ENCODE measurements at places on chromosomes 2 and 18. TPM values are rescaled to one million over a fixed set of nuclear protein-coding genes. Genes with fewer than 3 reads are reported as not detected.

Gene CNGA3
- 0.40 TPM for total RNA-seq

Gene MAPK4
- 20.1 TPM for total RNA-seq

Gene FER1L5
- not detected for total RNA-seq

- peaks cover 7% of the 10 kb centered on the region for H3K4me1 ChIP-seq
- H3K4me3 ChIP-seq, result no peak overlapping the region
- no peak for DNase-seq
- no peaks in the 10 kb centered on the region for H3K27me3 ChIP-seq
Observed at GRCh38 chr2:203346612-203347011, 18.4 kb downstream of the ABI2 start.

DNA sequence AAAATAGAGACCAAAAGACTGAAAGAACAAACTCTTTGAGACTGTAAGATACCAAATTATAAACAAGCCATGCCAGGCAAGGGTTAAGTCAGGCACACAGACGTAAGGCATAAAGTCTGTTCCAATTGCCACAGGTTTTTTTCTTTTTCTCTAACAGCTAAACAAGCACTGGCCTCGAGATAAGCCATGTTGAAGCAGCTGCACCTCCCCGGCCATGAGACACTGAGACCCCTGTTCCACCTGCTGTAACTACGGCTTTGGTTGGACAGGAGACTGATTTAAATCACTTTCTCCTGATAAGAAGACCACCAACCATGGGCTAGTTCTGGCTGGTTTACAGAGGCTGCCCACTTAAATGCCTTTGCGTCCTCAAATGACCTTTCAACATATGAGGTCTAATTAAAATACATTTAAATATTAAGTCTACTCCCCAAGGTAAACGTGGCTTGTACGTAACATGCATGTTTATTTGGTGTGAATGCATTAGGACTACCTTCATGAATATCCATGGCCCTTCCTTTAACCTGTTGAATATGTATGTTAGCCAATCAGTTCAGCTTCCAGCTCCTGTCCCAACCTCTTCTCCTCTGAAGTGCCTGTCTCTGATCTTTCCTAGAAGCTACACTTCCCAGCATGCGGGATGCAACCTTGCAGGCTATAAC is 117.2 kb downstream of the CMPK2 start:
- H3K4me1 ChIP-seq, result no peaks in the 10 kb centered on the region
- no peak for DNase-seq
- no peaks in the 10 kb centered on the region for H3K36me3 ChIP-seq
- no peaks in the 10 kb centered on the region for H3K27me3 ChIP-seq
- no peak overlapping the region for H3K4me3 ChIP-seq

DNA sequence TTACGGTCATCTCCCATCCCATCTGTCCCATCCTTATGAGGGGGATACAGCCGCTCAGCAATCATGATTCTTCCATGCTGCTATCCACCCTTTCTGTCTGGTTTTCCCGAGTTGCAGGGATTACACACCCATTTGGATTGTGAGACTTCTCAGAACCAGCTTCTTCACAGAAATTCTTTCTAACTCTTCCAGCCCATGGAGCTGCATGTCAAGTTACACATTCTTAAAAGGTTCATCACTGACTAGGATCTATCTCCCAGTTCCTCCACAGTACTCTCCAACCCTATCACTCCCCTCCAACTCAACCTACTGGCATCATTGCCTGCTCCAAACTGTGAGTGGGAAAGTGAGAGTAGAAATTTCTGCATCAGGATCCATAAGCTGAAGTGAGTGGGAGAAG is 558.2 kb upstream of the TNP1 start:
- H3K4me3 ChIP-seq, result no peak overlapping the region
- no peaks in the 10 kb centered on the region for H3K27me3 ChIP-seq
- DNase-seq, result no peak
- no peaks in the 10 kb centered on the region for H3K36me3 ChIP-seq

GRCh38 chr18:25351280-25351775 is 638 bp downstream of the ZNF521 start:
- DNase-seq, result no peak
- H3K4me3 ChIP-seq, result peak overlapping the region; percentile 70
- H3K4me1 ChIP-seq, result no peaks in the 10 kb centered on the region
- peaks cover 91% of the 10 kb centered on the region for H3K27me3 ChIP-seq
- peak overlapping the region; percentile 85 for H3K27ac ChIP-seq
- no peaks in the 10 kb centered on the region for H3K36me3 ChIP-seq

DNA sequence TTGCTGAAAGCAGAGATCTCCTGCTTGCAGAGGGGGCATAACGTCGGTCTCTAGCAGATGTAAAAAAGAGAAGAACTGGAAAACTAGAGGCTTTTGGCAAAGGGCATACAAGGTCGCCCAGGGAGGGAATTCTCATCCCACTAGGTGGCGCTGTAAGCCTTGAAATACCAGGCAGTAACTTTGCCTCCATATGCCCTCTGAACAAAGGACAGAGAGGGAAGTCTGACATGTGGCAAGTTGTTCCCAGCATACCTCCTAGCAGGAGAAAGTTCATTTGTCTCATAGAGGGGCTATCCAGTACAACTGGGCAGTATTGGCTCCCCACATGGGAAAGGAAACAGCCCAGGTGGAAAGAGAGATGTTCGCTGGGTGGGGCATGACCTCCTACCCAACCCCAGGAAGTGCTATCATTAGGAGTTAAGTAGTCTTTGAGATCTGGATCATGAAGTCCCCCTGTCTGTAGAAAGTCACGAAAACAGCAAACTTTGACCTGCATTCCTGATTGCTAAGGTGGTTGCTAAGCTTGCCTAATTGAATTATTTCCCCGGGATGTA is 39.9 kb downstream of the STK17B start:
- peak; percentile 57 for DNase-seq
- no peaks in the 10 kb centered on the region for H3K36me3 ChIP-seq
- no peak overlapping the region for H3K4me3 ChIP-seq
- H3K27ac ChIP-seq, result no peak overlapping the region

GRCh38 chr2:236262238-236262637 is 2.0 kb downstream of the ASB18 start:
- H3K36me3 ChIP-seq, result no peaks in the 10 kb centered on the region
- H3K27ac ChIP-seq, result no peak overlapping the region
- H3K4me3 ChIP-seq, result no peak overlapping the region
- H3K27me3 ChIP-seq, result peaks cover 14% of the 10 kb centered on the region
- no peaks in the 10 kb centered on the region for H3K4me1 ChIP-seq
- no peak for DNase-seq

GRCh38 chr2:126399001-126399400 is 257.0 kb upstream of the GYPC start:
- no peak for DNase-seq
- H3K27ac ChIP-seq, result no peak overlapping the region
- no peaks in the 10 kb centered on the region for H3K36me3 ChIP-seq
- no peaks in the 10 kb centered on the region for H3K4me1 ChIP-seq
- no peaks in the 10 kb centered on the region for H3K27me3 ChIP-seq
- no peak overlapping the region for H3K4me3 ChIP-seq

GRCh38 chr2:12980817-12981216 is 264.1 kb downstream of the TRIB2 start:
- no peak overlapping the region for H3K4me3 ChIP-seq
- H3K27me3 ChIP-seq, result no peaks in the 10 kb centered on the region
- H3K4me1 ChIP-seq, result no peaks in the 10 kb centered on the region
- H3K27ac ChIP-seq, result no peak overlapping the region

DNA sequence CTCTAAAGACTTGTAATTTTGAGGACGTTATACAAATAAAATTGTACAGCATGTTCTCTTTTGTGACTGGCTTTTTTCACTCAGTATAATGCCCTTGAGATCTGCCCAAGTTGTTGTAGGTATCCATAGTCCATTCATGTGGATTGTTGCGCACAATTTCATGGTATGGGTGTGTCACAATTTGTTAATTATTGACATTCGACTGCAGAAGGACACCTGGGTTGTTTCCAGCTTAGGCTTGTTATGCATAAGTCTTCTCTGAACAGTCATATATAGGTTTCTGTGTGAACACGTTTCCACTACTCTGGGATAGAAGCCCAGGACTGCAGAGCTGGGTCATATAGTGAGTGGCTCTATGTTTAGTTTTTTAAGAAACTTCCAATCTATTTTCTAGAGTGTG is 800.8 kb upstream of the SALL3 start:
- no peak for DNase-seq
- H3K36me3 ChIP-seq, result no peaks in the 10 kb centered on the region
- H3K27ac ChIP-seq, result peak overlapping the region; percentile 40
- no peaks in the 10 kb centered on the region for H3K27me3 ChIP-seq
- H3K4me3 ChIP-seq, result no peak overlapping the region

- no peak overlapping the region for H3K27ac ChIP-seq
- H3K36me3 ChIP-seq, result no peaks in the 10 kb centered on the region
- H3K27me3 ChIP-seq, result no peaks in the 10 kb centered on the region
- peaks cover 6% of the 10 kb centered on the region for H3K4me1 ChIP-seq
Observed at GRCh38 chr18:48219810-48220499, 189.2 kb downstream of the ZBTB7C start.

DNA sequence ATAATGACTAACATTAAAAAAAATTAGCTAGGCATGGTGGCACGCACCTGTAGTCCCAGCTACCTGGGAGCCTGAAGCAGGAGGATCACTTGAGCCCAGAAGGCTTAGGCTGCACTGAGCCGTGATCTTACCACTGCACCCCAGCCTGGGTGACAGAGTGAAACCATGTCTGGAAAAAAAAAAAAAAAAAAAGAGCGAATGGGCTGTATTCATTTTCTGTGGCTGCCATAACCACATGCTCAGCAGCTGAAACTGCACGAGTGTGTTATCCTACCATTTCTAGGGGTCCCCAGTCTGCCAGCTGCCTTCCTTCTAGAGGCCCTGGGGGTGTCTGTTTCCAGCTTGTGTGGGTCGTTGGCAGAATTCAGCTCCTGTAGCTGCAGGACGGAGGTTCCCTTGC is 247.8 kb downstream of the EIPR1 start:
- no peak for DNase-seq
- H3K27ac ChIP-seq, result no peak overlapping the region
- no peak overlapping the region for H3K4me3 ChIP-seq
- H3K27me3 ChIP-seq, result no peaks in the 10 kb centered on the region

GRCh38 chr2:241033994-241034393 is 35.6 kb downstream of the SNED1 start:
- no peak overlapping the region for H3K27ac ChIP-seq
- no peak for DNase-seq
- H3K4me3 ChIP-seq, result no peak overlapping the region
- H3K4me1 ChIP-seq, result peaks cover 9% of the 10 kb centered on the region

- peaks cover 7% of the 10 kb centered on the region for H3K4me1 ChIP-seq
- no peak overlapping the region for H3K27ac ChIP-seq
- no peak overlapping the region for H3K4me3 ChIP-seq
- H3K27me3 ChIP-seq, result no peaks in the 10 kb centered on the region
- DNase-seq, result no peak
Observed at GRCh38 chr2:102080451-102081242, 61.9 kb upstream of the IL1R1 start.

- no peak for DNase-seq
- H3K4me3 ChIP-seq, result no peak overlapping the region
- H3K27me3 ChIP-seq, result no peaks in the 10 kb centered on the region
- H3K4me1 ChIP-seq, result no peaks in the 10 kb centered on the region
- H3K27ac ChIP-seq, result no peak overlapping the region
Observed at GRCh38 chr2:39008665-39009064, 112.2 kb downstream of the SOS1 start.

- DNase-seq, result no peak
- H3K27me3 ChIP-seq, result no peaks in the 10 kb centered on the region
- H3K4me3 ChIP-seq, result no peak overlapping the region
- H3K27ac ChIP-seq, result no peak overlapping the region
Observed at GRCh38 chr2:190678444-190679162, 29.7 kb downstream of the NAB1 start.

DNA sequence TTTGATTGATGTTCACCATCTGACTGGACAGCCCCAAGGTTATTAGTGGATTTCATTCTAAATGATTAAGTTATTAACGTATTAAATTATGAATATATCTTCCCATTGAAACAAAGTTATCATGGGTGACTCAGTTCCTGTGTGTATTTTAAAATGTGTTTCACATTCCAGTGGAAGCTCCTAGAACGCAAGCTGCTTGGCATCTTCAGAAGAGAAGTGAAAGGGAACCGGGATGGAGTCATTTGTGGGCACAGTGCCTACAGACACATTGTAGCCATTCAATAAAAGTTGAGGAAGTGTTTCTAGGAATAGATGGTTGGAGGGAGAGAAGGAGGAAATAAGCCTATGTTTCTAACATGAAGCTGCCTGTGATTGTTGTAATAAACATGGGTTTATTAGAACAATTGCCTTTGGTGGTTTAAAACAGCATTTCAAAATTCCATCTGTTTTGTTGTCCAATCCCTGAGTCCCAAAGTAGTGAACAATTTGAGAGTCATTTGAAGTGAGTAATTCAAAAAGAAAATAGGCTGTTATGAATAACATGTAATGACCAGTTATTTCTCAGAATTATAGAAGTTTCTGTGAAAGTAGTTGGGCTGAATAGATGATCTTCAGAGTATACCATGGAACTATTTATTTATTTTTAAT is 143.5 kb downstream of the PKP4 start:
- H3K4me1 ChIP-seq, result peaks cover 6% of the 10 kb centered on the region
- H3K36me3 ChIP-seq, result no peaks in the 10 kb centered on the region
- H3K4me3 ChIP-seq, result no peak overlapping the region
- no peaks in the 10 kb centered on the region for H3K27me3 ChIP-seq

DNA sequence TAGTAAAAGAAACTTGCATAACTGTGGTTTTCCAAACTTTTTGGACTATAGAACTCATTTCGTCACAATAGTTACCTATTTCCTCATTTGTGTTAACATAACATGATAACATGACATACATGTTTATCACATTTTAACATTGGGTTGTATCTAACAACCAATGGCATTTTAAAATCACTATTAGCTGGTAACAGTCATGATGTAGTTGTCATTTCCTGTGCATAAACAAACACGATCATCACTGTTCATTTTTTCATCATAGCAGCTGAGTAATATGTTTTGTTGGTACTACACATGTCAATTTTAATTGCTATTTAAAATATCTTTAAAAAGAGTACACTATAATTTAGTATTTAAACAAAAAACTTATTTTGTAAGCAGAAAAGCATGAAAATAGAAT is 402.4 kb downstream of the SATB2 start:
- DNase-seq, result no peak
- no peak overlapping the region for H3K27ac ChIP-seq
- H3K4me3 ChIP-seq, result no peak overlapping the region
- no peaks in the 10 kb centered on the region for H3K36me3 ChIP-seq
- H3K4me1 ChIP-seq, result no peaks in the 10 kb centered on the region

Measured in transverse colon (tissue), 4 donors.